ENCODE measurements at places on chromosomes 5 and 9.

DNA sequence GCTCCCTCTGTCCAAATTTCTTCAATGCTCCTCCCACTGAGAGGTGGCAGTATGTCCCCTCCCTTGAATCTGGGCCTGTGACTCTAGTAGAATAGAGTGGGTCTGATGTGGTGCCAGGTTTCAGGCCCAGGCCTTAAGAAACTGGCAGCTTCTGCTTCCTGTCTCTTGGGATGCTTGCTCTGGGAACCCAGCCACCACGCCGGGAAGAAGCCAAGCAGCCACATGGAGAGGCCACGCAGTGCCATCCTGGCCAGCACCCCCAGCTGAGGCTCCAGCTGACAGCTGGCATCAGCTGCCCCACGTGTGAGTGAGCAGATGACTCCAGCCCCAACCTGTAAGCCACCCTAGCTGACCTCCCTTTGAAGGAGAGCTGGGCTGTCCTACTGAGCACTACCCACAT, 7.3 kb upstream of the TSPAN17 start:
- peaks cover 19% of the 10 kb centered on the region for H3K4me1 ChIP-seq
- H3K27ac ChIP-seq: no peak overlapping the region
- H3K27me3 ChIP-seq: no peaks in the 10 kb centered on the region
- no peak for DNase-seq
- H3K4me3 ChIP-seq: no peak overlapping the region

DNA sequence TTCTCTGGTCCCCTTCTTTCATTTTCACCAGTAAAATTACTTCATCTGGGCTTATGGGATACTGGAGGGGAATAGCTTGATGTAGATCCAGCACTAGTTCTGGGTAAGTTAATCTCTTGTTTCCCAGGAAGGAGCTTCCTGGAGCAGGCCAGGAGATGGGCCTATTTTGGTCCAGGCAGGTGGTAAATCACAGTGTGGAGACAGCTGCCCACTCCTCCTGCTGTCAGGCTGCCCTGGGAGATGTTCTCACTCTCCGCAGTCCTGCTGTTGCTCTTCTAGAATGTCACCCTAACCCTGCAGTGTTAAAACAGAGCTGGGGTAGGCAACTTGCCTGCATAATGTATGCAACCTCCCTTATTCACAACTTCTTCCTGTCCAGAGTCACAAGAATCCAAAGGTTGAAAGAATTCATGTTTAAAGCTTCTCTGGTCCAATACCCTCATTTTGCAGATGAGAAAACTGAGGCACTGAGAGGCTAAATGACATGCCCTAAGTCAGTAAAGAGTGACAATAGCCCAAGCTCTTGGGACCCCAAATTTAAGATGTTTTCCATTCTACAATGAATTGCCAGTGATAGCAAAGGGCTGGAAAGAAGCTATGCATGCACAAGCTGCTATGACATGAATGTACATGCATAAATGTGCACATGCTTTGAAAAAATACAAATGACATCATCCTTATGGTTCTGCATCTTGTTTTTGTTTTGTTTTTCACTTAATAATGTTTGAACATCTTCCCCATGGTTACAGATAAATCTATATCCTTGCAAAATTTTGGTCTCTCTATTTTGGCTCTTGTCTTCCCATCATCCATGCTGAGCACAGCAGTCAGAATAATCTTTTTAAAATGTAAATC, 71.8 kb upstream of the ADRA1B start:
- no peaks in the 10 kb centered on the region for H3K4me1 ChIP-seq
- no peak for DNase-seq
- H3K27ac ChIP-seq: no peak overlapping the region
- H3K36me3 ChIP-seq: no peaks in the 10 kb centered on the region
- H3K27me3 ChIP-seq: no peaks in the 10 kb centered on the region
- no peak overlapping the region for H3K4me3 ChIP-seq

DNA sequence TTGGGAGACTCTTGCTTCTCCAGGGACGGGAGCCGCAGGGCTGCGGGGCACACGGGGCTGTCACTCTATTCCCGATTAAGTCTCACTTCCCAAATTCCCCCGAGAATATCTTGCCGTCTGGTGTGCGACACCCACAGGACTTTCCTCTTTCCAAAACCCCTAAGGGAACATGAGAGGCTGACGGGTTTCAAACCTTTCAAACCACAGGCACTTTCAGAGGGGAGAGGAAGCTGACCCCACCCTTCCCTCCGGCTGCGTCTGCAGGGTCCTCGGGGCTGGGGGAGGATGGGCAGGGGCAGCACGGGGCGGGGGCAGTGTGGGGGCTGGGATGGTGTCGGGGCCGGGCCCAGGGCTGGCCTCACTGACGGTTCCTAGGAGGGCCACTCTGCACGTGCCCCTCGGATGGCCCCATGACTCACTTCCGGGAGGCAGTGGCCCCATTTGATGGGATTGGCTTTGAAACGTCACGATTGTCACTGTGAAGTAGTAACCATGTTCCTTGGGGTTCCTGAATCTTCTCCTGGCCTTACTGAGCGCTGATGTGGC, 38.2 kb downstream of the SLC9A3 start:
- no peak for DNase-seq
- H3K4me3 ChIP-seq: no peak overlapping the region
- H3K27me3 ChIP-seq: peaks cover 6% of the 10 kb centered on the region
- no peaks in the 10 kb centered on the region for H3K36me3 ChIP-seq

GRCh38 chr5:36755342-36755741, 121.2 kb upstream of the NIPBL start:
- no peaks in the 10 kb centered on the region for H3K36me3 ChIP-seq
- H3K27me3 ChIP-seq: no peaks in the 10 kb centered on the region
- H3K4me1 ChIP-seq: no peaks in the 10 kb centered on the region
- no peak overlapping the region for H3K4me3 ChIP-seq
- no peak for DNase-seq

DNA sequence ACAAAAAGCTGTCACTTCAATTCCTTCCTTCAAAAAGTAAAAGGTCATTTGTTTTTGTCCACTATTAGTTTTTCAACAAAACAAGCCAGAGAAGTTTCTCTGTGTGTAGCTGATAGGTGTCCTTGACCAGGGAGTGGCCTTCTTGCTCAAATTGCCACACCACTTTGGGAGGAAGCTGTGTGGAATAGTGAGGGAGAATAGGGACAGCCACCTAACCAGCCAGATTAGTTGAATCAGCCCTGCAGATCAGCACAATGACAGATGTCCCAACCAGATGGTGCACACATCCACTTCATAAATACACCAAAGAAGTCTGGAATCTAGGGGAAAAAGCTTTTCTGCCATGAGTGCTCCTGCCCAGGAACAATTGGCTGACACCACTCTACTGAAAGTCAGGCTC, 37.2 kb downstream of the NREP start:
- peaks cover 8% of the 10 kb centered on the region for H3K4me1 ChIP-seq
- no peak overlapping the region for H3K27ac ChIP-seq
- H3K4me3 ChIP-seq: no peak overlapping the region
- no peaks in the 10 kb centered on the region for H3K36me3 ChIP-seq

- H3K27me3 ChIP-seq: no peaks in the 10 kb centered on the region
- no peaks in the 10 kb centered on the region for H3K36me3 ChIP-seq
- peak overlapping the region; percentile 93 for H3K4me3 ChIP-seq
- peak overlapping the region; percentile 84 for H3K27ac ChIP-seq
Measured at GRCh38 chr5:159208514-159209437, 577 bp downstream of the RNF145 start.

DNA sequence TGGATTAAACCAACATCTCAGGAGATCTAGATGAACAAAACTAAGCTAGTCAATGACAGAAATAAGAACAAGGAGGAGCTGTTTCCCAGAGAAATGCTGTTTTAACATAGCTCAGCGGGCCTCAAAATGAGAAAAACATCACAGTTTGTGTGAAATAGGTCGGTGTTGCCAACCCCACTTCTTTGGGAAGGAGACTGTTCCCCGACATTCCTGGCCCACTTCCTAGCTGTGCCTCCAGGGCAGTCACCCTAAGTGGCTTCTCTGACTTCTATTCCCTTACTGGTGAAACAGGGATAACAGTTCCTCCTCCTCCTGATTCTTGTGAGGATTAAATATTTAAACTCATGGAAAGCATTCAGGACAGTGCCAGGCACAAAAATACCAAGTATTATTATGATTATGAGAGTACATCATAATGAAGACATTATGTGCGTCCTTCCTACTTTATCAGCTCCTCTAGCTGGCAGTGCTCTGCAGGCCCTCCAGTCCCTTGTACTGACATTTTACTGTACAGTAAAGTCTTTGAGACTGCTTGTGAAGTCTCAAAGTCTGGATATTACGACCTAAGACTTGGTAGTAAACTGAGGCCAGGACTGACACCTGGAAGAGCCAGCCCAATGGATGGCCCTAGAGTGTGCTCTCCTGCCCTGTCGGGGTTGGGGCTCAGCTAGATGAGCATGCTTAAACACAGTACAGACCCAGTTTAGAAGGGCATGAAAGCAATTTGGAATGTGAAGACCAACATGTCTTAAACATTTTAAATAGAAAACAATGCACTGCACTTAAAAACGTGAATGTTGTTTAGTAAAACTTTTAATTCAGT, 7.3 kb downstream of the ISCA1 start:
- no peak overlapping the region for H3K27ac ChIP-seq
- DNase-seq: no peak
- H3K27me3 ChIP-seq: no peaks in the 10 kb centered on the region
- H3K4me1 ChIP-seq: no peaks in the 10 kb centered on the region
- H3K4me3 ChIP-seq: no peak overlapping the region

- H3K36me3 ChIP-seq: no peaks in the 10 kb centered on the region
- no peak for DNase-seq
- peaks cover 5% of the 10 kb centered on the region for H3K4me1 ChIP-seq
- no peak overlapping the region for H3K4me3 ChIP-seq
- H3K27ac ChIP-seq: no peak overlapping the region
- no peaks in the 10 kb centered on the region for H3K27me3 ChIP-seq
Measured at GRCh38 chr9:128163523-128164306, 3.6 kb downstream of the BBLN start.

- H3K36me3 ChIP-seq: no peaks in the 10 kb centered on the region
- H3K27me3 ChIP-seq: no peaks in the 10 kb centered on the region
- no peak for DNase-seq
Measured at GRCh38 chr5:143695244-143695864, 116.6 kb upstream of the HMHB1 start.

DNA sequence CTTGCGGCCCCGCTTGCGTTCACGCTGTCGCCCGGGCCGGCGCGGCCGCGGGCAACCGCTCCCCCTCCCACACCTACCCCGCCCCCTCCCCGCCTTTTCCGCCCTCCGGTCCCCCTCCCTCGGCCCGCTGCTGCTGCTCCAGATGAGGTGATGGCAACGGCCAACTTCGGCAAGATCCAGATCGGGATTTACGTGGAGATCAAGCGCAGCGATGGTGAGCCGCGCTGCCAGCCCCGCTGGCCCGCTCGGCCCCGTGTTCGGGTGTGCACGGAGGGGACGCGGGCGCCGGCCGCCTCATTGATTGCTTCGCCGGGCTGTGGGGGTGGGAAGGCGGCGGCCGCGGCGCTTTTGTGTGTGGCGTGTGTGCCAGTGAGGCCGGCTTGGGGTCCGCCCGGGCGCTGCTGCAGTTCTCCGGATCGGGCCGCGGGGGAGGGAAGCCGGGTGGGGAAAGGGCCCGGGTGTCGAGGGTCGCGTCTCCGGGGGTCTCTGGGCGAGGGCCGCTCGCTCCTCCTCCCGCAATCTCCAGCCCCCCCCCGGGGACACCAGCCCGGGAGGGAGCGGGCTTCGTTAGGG, 403 bp downstream of the KIF2A start:
- no peak for DNase-seq
- peak overlapping the region; percentile 95 for H3K4me3 ChIP-seq
- H3K36me3 ChIP-seq: no peaks in the 10 kb centered on the region
- peaks cover 18% of the 10 kb centered on the region for H3K4me1 ChIP-seq
- peak overlapping the region; percentile 93 for H3K27ac ChIP-seq

- H3K36me3 ChIP-seq: no peaks in the 10 kb centered on the region
- no peak for DNase-seq
- no peaks in the 10 kb centered on the region for H3K27me3 ChIP-seq
- no peaks in the 10 kb centered on the region for H3K4me1 ChIP-seq
Measured at GRCh38 chr5:180990086-180990881, 1.6 kb downstream of the BTNL3 start.

DNA sequence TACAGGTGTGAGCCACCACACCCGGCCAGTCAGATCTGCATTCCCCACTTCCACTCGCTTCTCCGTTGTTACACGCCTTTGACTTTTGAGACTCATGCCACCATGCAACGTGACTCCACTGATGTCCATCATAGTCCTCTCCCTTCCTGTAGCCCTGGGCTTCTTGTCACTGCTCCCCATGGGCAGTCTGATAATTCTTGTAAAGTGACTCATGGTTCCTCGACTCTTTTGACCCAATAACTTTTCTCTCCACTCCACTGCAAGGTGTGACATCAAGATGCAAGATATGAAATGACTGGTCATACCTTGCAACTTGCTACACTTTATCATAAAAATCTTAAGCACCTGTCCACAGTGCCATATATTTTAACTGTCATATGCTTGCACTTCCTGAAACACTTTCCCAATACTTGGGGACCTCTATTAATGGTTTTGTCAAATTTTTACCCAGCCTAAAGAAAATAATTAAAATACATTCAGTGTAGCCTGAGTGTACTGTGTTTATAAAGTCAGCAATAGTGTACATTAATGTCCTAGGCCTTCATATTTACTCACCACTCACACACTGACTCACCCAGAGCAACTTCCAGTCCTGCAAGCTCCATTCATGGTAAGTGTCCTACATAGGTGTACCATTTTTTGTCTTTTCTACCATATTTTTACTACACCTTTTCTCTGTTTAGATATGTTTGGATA, 18.6 kb upstream of the ANKRD18A start:
- H3K27me3 ChIP-seq: no peaks in the 10 kb centered on the region
- H3K4me1 ChIP-seq: no peaks in the 10 kb centered on the region
- DNase-seq: no peak
- no peaks in the 10 kb centered on the region for H3K36me3 ChIP-seq

GRCh38 chr5:119022017-119022745, 33.8 kb upstream of the DTWD2 start:
- no peak overlapping the region for H3K4me3 ChIP-seq
- H3K4me1 ChIP-seq: no peaks in the 10 kb centered on the region
- H3K36me3 ChIP-seq: no peaks in the 10 kb centered on the region
- no peak overlapping the region for H3K27ac ChIP-seq
- DNase-seq: peak; percentile 32

Data from neural progenitor cell (in vitro differentiated cells).